ENCODE measurements at places on chromosomes 11 and 22.

DNA sequence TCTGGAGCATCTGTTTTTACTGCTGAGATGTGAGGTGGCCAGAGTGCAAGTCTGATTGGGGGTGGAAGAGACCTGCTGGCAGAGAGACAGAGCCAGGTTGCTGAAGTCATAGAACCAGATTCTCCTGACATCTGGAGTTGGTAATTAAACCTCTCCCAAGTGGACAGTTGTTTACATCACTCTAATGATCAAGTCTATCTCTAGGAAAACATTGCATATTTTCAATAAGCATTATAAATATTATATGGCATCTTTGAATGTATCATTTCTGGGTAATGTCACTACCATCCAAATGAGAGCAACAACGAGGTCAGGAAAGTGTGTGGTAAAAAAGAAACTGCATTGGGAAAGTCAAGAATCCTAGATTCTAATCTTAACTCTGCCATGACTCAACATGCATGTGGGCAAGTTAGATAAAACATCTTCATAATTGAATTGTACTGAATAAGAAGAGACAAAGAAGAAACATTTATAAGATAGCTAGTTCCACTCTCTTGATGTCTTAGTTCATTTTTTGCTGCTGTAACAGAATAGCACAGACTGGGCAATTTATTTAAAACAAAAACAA, 351.2 kb upstream of the API5 start:
- no peak for DNase-seq

GRCh38 chr11:68460741-68461574, at the start of gene PPP6R3:
PPP6R3 (plus strand) TSS chr11:68460752; CDS start chr11:68537665, 76,913 bp downstream.
- no peak for DNase-seq

DNA sequence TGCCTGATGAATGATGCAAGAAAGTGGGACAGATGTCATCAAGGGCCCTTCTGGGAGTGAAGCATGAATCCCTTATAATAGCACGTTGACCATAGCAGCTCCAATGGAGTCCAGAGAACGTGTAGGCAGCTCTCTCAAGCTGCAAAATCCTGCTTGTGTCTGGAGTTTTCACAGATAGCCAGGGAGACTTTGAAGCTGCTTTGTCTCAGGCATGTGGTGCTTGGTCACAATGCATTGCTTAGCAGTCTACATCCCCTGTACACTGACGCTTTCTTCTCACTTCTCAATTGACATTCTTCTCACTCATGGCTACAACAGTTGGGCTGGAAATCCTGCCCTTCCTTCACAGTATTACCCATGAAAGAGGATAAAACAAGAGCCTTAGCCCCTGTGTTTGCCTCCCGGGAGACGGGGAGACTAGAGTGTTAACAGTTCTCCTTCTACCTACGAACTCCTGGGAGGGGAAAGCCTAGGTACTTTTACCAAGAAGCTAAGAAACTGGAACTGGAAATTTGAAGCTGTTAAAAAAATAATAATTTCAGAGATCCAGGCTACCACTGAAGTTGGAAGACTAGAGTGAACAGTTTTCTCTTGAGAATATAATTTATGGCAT, 20.7 kb upstream of the MMP7 start:
- DNase-seq, result no peak

DNA sequence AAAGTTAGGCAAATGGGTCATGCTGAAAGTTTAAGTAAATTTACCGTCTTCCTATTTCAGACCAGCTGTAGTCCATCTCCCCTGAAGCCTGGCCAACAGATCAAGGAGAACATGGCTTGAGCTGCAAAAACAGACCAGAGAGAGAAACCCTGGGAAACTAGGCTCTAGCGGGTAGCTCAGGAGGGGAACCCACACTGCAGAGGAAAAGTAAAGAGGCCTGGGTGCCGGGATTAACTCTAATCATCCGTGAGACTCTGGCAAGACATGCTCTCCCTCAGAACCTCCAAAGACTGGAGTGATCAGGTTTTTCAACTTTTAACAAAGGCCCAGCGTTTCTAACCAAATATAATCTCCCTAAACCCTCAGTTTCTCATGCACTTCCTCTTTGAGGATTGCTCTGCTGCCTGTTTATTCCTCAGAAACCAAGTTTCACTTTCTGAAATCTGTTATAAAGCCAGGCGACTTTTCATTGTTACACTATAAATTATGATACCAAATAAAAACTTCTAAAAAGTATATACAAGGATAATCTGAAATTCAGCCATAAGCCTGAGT, 67.5 kb downstream of the GAB2 start:
- DNase-seq, result no peak

DNA sequence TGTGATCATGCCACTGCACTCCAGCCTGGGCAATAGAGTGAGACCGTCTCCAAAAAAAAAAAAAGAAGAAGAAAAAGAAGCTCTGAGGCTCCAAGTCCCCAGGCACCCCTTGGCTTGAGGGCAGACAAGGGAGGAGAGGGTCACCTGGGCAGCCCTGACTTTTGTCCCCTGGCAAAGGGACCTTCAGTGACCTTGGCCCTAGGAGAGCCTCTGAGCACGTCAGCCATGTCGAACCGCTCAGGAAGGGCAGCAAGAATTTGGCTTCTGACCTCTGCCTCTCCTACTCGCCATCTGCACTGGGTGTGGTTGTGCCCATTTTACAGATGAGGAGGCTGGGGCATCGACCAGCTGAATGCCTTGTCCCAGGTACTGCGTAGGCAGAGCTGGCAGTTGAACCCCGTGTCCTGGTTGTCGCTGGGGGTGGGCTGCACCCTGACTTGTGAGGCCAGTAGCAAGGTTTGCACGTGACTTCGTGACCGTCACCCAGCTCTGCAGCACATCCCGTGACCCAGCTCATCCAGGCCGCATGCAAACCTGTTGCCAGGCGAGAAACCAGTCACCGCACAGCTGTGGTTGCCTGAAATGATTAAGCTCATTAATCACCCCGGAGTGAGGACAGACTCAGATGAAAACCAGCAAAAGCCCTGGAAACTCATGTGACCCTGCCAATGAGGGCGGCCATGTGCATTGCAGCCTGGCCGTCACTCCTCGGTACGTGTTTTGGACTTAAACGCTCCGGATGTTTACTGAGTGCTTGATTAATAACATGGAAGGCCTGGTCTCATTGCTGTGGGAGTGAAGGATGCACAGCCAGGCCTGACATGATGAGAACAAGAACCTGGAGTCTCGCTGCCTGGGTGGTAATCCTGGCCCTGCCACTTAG, 47.7 kb upstream of the PPP6R3 start:
- DNase-seq, result peak; percentile 9

GRCh38 chr22:17818180-17818579, 43.9 kb upstream of the BID start:
- no peak for DNase-seq

GRCh38 chr11:21948876-21949275, 244.0 kb upstream of the ANO5 start:
- no peak for DNase-seq

GRCh38 chr22:41132550-41132949, 40.2 kb downstream of the EP300 start:
- DNase-seq, result no peak

- DNase-seq, result peak; percentile 48
Measured at GRCh38 chr22:40764763-40765441, 54.2 kb downstream of the SLC25A17 start.

- no peak for DNase-seq
Measured at GRCh38 chr22:35952576-35952975, 76.0 kb downstream of the RBFOX2 start.

DNA sequence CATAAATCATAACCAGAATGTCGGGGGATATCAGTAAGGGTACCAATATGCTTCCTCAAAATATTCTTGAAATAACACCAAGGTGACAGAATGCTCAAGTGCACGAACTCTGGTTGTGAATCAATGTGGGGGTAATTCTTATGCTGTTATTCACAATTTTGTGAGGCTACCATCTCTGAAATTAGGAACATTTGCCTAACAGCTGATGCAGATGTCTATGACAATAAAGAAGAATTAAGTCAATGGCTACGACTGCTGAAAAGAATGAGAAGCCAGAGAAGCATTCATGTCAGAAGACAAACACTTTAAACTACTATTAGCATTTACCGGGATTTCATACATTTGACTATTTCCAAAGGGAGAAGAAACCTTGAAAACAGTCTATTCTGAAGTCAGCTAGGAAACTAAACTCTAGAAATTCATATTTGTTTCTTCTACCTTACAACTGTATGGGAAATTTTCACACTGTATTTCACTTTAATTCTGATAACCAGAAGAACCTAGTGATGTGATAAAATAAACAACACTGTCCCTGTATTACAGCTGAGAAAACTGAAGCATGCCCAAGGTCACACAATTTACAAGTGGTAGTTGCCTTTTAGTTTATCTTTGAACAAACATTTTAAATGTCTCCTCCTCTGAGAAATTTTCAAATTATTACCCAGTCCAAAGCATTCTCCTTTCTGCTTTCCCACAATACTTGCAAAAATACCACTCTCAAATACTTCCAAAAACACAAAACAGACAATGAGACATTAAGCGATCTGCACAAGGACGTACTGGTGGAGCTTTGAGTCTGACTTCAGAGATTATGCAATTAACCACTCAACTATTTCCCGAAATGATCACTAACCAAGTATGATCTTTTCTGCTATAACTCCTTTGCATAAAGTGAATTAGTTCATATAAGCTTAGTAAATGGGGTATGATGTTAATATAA, 18.0 kb upstream of the ARHGAP32 start:
- DNase-seq, result no peak

- no peak for DNase-seq
Measured at GRCh38 chr11:13897646-13898276, 64.8 kb upstream of the SPON1 start.

GRCh38 chr11:8287297-8287696, 23.6 kb upstream of the LMO1 start:
- DNase-seq, result no peak

- no peak for DNase-seq
Measured at GRCh38 chr11:112132737-112133136, 31.2 kb downstream of the IL18 start.

- DNase-seq, result no peak
Measured at GRCh38 chr11:29280452-29280851, 736.4 kb downstream of the KCNA4 start.

DNA sequence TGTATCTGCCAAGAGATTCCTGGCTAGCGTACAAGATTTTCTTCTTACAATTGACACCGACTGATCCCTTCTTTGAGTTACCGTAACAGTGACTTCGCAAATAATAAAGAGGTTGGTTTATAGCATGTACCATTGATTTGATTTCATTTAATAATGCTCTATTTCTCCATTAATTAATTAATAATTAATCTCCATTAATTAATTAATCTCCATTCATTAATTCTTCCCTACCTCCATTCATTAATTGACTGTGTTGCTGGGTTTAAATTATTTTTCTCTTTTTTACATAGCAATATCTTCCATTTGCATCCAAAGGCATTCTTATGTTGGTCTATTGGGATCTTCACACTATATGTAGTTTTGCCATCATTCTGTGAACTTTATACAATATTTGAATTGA, 21.0 kb downstream of the OR5AS1 start:
- DNase-seq, result no peak

- no peak for DNase-seq
Measured at GRCh38 chr11:114017723-114018122, 41.8 kb upstream of the ZBTB16 start.

- no peak for DNase-seq
Measured at GRCh38 chr22:29002603-29003002, 59.0 kb downstream of the C22orf31 start.

- DNase-seq, result no peak
Measured at GRCh38 chr11:79244241-79244772, 196.5 kb downstream of the TENM4 start.

DNA sequence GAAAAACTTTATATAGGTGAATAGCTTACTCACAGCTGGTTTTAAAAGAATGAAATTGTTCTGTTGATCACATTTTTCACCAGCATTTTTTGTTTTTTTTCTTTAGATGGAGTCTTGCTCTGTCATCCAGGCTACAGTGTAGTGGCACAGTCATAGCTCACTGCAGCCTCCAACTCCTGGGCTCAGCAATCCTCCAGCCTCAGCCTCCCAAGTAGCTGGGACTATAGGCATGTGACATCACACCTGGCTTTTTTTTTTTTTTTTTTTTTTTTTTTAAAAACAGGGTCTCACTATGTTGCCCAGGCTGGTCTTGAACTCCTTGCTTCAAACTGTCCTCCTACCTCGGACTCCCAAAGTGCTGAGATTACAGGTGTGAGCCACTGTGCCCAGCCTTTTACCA, 3.6 kb downstream of the PACS1 start:
- DNase-seq, result peak; percentile 45

- peak; percentile 37 for DNase-seq
Measured at GRCh38 chr22:20781272-20781990, 7.5 kb downstream of the SERPIND1 start.

DNA sequence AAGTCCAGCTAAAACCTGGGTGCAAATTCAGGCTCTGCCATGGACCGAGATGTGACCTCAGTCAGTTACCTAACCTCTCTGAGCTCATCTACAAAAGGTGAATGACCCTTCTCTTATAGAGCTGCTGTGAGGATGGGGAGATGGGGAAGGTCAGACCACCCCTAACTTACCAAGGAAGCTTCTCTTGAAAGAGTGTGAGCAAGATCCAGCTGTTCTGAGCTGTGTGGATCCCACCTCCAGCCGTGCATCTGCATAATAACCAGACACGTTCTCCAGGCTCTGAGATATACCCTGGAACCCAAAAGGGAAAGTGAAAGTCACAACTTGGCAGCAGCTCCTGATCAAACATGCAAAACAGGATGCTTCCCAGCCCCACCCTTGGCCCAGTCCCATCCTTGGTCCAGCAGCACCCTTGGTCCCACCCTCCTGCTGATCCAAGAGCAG, at the start of gene APOL3:
APOL3 (minus strand) TSS at position 257 of the 444 bp plus-strand sequence. CDS start 11,700 bp downstream, outside the sequence.
- peak; percentile 67 for DNase-seq

DNA sequence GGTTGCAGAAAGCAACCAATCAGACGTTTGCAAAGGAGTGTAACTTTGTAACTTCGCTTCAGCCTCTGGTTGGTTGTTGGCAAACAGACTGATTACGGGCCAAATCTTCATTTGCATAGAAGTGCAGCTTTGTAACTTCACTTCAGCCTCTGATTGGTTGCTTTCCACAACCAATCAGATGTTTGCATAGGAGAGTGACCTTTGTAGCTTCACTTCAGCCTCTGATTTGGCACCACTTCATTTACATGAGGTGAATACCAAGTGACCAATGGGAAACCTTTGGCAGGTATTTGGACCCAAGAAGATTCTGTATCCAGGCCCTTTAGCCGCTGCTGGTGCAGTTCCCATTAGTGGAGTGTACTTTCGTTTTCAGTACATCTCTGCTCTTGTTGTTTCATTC, 16.0 kb downstream of the USP47 start:
- DNase-seq, result no peak

- DNase-seq, result no peak
Measured at GRCh38 chr22:44276706-44277356, 35.9 kb downstream of the SHISAL1 start.

DNA sequence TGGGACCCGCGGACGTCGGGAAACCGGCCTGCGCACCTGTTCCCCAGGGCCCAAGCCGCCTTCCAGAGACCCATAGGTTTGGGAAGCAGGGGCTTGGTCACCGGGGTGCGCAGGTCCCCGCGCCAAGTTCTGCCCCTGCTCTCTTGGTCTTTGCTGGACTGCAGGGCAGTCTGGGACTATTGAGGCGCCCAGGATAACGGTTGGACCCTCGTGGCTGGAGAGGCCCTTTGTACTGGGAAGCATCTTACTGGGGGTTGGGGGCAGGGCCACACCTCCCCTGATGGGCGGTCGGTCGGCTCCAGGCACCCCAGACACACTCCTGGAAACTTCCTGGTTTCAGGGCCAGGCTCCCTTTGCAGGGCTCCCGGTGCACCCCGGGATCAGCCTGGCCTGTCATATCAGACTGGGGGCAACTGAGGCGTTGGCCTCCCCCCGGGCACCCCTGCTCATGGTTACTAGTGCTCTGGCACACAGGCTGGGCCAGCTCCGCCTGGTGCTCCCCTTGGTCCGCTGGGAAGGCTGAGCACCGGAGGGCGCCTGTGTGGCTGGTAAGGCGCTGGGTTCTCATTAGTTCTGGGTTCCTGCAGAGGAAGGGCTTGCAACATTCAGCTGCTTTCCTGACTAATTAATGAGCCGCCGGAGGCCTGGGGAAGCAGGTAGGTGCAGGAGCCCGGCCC, 1250.5 kb downstream of the BRD1 start:
- DNase-seq, result no peak

Measured in activated naive CD4-positive, alpha-beta T cell treated with anti-CD3 and anti-CD28 coated beads for 36 hours (primary cell).